HS-5 (cell line): ENCODE measurements at places on chromosomes 4 and X.

DNA sequence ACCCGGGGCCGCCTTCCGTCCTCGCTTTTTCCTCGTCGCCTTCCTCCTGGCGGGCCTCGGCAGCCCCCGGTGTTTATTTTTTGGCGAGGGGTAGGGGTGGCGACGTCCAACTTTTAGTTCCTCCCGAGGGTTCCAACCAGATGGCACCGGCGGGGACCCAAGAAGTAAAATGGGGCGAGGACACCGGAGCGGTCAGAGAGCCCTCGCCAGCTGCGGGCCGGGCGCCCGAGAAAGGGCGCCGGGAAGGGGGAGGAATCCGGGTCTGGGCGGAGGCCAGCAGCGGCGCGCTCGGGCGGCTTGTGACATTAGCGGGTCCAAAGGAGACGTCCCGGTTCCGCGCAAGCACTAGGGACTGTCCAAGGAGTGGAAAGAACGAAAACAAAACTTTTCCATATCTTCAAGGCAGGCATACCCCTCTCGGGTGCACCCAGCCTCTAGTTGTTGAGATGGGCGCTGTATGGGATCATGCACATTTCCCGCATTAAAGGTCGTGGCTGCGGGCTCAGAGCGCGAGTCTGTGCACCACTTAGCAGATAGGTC, 691 bp upstream of the USP46 start:
- no peak for DNase-seq

- no peak for DNase-seq
Measured at GRCh38 chr4:119028296-119028695, 107.3 kb upstream of the MYOZ2 start.

DNA sequence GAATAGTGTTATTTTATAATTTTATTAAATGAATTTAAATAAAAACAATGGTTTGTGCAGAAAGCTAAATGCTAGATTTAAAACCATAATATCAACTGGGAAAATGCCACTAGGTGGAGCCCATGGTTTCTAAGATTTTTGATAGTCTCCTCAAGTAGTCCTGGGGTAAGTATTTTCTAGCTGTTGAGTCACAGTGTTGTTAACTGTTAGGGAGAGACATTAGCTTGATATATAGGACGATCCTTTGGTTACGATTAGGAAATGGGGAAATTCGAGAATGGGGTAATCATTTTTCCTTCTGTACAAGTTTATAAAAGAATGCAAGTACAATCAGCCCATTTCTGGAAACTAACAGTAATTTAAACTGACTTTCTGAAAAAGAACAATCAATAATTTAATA, 378.4 kb downstream of the ANKRD50 start:
- DNase-seq, result peak; percentile 60

GRCh38 chr4:71292228-71292627, 46.6 kb upstream of the SLC4A4 start:
- DNase-seq, result no peak

GRCh38 chrX:39859991-39860861, 237.5 kb downstream of the BCOR start:
- no peak for DNase-seq

GRCh38 chrX:54076903-54077302, 32.6 kb upstream of the PHF8 start:
- peak; percentile 19 for DNase-seq

- no peak for DNase-seq
Measured at GRCh38 chr4:9808077-9808476, 26.6 kb downstream of the DRD5 start.

- no peak for DNase-seq
Measured at GRCh38 chrX:13837290-13837745, 20.4 kb upstream of the GPM6B start.

DNA sequence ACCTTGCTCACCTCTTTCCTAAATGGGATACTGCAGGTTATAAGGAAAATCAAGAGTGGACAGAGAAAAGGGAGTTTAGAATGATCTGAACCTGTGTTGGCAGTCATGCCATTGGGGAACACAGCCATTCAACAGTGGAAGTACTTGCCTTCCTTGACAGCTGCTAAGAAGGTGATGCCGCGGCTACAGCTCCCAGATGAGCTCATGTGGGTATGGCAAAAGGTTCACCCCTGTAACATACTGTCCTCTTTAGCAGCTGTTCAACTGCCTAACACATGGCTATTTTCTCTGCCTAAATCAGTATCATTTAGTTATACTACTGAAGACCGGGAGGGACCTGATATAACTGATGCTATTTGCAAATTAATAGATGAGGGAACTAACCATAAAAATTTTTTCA, 76.8 kb downstream of the DCHS2 start:
- DNase-seq, result no peak

DNA sequence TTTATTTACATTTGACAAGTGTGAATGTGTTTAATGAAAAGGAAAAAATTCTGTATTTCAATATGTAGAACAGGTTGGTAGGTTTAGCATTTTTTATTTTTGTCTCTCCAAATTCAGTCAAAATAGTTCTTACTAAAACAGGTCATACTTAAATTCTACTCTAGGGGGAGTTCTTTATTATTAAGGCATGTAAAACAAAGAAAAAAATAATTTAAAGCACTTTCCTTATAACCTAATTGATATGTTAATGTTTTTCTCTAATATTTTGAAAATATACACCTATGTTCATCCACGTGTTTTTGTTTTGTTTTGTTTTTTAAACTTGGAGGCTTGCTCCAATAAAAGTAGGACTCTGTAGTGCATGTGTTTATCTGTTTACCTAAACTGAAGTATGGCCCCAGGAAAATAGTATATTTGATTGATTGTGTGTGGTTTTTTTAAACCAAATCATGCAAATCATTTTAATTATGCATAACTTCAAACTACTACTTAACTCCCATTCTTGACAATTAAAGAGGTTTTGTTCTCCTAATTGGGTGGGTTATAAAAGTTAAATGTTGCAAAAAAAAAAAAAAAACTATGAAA, 562.7 kb downstream of the RPA4 start:
- DNase-seq, result no peak

GRCh38 chrX:119706616-119707015, 13.6 kb upstream of the SEPTIN6 start:
- DNase-seq, result no peak

- no peak for DNase-seq
Measured at GRCh38 chrX:109036624-109037023, 300.3 kb upstream of the IRS4 start.

DNA sequence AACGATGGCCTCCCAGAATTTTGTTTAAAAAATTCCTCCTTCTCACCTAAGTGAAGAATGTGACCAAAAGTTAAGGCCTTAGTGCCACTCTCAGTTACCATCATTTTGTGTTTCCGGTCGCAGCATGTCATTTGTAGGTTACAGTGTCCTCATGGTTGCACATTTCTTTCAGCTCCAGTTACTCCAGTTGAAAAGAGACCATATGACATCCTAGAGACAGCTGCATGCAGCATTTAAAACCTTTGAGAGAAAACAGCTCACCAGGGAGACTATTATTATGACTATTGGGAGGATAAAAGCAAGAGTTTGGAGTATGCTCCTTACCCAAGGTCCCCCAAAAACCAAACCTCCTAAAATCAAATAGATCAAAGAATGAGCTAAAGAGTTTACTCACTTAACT, 45.8 kb downstream of the MGARP start:
- DNase-seq, result no peak

DNA sequence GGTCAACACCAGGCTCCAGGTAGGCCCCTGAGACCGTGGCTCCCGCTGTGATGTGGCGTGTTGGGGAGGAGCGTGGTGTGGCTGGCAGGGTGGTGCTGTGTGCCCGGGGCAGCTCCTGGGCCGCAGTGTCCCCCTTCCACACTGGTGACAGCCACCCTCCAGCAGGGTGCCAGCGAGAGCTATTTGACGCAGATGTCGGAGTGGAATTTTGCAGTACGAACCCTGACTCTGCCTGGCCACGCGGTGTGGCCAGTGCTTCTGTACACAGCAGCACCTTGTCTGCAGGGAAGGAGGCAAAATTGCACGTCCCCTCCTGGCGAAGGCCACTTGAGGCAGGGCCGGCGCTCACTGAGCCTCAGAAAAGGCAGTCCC, 53.2 kb downstream of the CPZ start:
- DNase-seq, result no peak

DNA sequence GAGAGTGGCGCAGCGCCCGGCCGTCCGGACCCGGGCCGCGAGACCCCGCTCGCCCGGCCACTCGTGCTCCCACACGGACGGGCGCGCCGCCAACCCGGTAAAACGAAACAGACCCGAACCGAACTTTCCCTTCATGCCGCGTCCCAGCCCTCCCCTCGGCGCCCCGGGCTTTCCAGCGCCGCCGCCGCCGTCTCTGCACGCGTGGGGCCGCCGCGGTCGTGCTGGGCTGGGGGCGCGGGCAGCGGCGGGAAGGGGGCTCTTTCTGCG, 222 bp downstream of the SMAD1 start:
- no peak for DNase-seq

- DNase-seq, result no peak
Measured at GRCh38 chrX:73214426-73215094, at the start of gene NAP1L2. Gene NAP1L2 (minus strand): TSS chrX:73214851. CDS start chrX:73214492, 359 bp downstream.

- DNase-seq, result no peak
Measured at GRCh38 chr4:79621061-79621460, 213.0 kb upstream of the GK2 start.

DNA sequence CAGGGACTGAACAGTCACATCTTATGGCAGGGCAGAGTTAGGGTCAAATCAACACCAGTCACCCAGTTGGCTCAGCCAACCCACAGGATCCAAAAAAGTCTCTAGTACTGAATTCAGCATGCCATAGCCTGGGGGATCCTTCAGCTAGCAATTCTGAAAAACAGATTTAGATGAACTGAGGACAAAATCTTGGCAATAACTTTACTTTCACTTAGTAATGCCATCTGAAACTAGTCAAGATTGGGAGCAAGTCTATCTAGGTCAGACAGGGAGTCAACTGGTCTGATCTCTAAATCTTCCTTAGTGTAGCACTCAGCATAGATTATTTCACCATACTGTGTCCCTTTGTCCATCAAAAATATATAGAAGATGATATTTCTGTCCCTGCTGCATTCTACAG, 76.0 kb downstream of the HHIP start:
- DNase-seq, result no peak

GRCh38 chr4:169565606-169566005, 46.8 kb downstream of the NEK1 start:
- no peak for DNase-seq

- no peak for DNase-seq
Measured at GRCh38 chr4:167088115-167088514, 146.2 kb downstream of the SPOCK3 start.

- no peak for DNase-seq
Measured at GRCh38 chr4:121472937-121473721, 92.3 kb upstream of the QRFPR start.

DNA sequence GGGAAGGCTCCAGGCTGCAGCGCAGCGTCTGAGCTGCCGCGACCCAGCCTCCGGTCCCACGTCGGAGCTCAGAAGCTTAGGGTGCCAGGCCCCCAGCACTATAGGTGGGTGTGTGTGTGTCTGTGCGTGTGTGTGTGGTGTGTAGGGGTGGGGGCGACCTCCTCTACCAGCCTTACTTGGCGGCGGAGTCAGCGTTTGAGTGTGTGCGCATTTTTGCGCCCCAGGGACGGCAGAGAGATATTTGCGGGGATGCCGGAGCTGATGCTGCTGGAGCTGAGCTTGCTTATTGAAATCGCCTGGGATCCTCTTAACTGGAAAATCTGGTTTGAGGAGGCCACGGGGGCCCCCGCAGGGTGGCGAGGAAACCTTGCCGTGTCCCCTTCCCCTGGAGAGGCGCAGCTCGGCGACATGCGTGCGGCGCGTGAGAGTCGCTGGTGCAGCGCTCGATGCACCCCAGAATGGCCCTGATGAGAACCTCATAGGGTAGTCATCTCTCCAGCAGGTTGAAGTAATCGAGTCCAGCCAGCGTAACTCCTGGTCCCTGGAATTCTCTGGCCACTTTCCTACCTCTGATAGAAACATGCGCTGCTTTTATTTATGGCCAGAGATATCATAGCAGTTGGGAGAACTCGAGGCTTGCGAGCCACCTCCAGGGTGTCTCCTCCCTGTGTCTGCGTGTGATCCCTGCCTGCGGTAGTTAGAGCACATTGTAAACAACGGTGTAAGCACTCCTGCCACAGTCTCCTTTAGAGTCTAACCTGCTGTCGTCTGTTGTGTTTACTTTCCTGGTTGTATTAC, 2.7 kb downstream of the ADGRL3 start:
- DNase-seq, result no peak

- DNase-seq, result no peak
Measured at GRCh38 chr4:94577136-94577535, 125.4 kb downstream of the PDLIM5 start.

- no peak for DNase-seq
Measured at GRCh38 chrX:39720945-39721344, 376.8 kb downstream of the BCOR start.

- no peak for DNase-seq
Measured at GRCh38 chr4:183347566-183347965, 25.3 kb upstream of the CLDN24 start.

- no peak for DNase-seq
Measured at GRCh38 chr4:104279744-104280143, 214.9 kb downstream of the CXXC4 start.

- DNase-seq, result no peak
Measured at GRCh38 chr4:95640311-95640710, 91.5 kb upstream of the UNC5C start.
